Fibroblast of skin of left biceps (primary cell): ENCODE measurements at places on chromosomes 3 and 15.

DNA sequence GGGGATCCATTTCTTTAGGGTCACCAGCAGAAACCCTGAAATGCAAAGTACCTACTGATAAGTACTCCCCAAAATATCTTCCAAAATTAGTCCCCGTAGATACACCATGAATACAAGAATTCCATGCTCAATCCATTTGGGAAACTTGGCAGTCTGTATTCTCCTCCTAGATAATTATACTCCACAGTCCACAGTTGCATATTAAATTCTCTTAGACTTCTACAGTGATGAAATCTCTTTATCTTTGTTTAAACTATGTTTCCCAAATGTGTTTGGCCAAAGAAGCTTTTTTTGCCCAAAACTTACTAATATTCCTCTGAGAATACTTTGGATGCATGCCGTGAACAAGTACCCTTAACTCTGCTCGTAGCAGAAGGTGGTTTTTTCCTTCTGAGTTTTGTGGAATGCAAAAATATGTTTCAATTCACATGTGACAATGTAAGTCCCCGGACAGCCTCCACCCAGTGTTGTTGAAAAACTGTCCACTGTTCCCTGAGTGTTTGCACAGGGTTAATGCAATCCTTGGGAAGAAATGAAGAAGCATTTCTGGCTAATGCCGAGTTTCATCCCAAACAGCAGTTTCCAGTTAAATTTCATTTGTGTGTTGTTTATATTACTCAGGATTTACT, 126.7 kb downstream of the ARNT2 start:
- no peak for DNase-seq

- DNase-seq = no peak
Measured at GRCh38 chr15:63564093-63564492, 33.1 kb upstream of the FBXL22 start.

DNA sequence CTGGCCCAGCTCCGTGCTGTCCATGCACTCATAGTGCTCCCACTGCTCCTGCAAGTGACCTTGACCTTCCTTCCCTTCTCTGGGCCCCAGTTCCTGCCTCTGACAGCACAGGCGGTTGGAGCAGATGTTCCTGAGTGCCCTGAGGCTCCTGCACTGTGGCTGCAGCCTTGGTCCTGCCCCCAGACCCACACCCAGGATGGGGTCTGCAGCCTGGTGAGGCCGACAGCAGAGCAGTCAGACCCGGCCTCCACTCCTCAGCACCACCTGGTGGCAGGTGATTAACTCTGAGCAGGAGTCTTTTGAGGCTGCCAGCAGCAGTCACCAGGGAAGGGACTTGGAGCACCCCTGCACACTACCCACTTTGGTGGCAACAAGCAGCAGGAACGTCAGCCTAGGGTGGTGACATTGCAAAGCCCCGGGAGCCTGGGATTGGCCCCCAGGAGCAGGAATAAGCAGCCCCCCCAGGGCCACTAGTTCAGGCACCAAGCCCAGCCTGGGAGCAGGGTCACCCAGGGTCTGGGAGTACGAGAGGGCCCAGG, 64.6 kb downstream of the CYP11A1 start:
- DNase-seq = no peak

GRCh38 chr3:183927059-183927458, 42.4 kb upstream of the PARL start:
- DNase-seq = no peak

GRCh38 chr15:85691350-85692240, 103.1 kb downstream of the KLHL25 start:
- no peak for DNase-seq

GRCh38 chr3:177800561-177800960, 603.3 kb upstream of the TBL1XR1 start:
- no peak for DNase-seq

GRCh38 chr3:172256101-172256734, 192.0 kb downstream of the GHSR start:
- no peak for DNase-seq

DNA sequence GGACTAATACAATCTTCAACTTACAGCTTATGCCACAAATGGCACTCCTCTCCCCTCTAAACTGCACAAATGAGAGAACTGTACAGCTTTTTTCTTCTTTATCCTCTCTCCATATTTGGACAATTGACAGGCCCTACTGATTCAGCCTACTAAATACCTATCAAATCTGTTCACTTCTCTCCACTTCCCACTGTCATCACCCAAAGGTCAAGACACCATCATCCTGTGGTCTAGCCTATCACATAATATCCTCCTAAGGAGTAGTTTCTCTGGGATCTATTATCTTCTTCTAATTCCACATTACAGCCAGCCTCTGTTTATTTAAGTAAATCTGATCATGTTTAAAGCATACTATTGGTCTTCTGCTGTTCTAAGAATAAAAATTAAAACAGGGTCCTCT, 33.0 kb upstream of the SLC12A8 start:
- peak; percentile 28 for DNase-seq

DNA sequence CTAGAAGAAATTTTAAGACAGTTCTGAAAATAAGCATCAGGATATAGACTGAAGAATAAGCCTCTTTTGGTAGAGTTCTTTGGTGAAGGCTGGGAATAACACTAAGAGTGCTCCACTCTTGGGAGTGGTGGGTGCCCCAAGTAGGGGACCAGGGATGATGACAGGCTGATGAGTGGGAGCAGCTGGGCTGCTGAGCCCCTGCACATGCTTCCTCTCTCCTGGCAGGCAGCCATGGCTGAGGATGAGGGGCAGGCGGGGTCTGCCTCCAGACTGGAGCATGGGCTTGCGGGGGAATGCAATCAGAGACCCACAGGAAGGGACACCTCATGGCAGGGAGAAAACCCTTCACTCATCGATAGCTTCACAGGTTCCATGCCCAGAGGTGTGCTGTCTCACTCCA, 72.6 kb upstream of the RORA start:
- no peak for DNase-seq

DNA sequence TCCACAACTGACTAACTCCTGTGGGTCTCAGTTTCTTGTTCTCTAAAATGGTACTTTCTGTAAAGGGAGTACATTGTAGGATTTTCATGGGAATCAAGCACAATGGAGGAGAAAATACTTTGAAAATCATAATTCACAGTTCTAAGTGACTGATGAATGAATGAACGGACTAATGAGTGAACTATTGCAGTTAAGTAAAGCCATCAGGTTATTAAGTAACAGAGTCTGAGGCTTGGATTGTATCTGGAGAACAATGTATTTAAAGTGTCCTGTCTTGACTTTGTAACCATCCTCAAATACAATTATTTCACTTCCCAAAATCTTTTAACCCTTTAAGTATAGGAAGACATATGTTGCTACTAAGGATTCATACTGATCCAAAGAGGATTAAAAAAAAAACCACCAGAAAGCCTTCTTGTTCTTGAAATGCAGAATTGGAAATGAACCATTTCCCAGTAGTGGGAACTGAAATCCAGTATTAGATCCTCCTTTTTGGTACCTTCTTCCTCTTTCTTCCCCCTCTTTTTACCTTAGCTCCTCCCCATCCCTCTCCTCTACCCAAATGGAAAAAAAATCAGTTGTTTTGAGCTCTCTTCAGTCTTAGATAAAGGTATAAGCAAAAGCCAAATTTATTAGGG, 13.2 kb upstream of the BCL6 start:
- no peak for DNase-seq

GRCh38 chr3:193465992-193466608, 87.5 kb upstream of the ATP13A5 start:
- no peak for DNase-seq

DNA sequence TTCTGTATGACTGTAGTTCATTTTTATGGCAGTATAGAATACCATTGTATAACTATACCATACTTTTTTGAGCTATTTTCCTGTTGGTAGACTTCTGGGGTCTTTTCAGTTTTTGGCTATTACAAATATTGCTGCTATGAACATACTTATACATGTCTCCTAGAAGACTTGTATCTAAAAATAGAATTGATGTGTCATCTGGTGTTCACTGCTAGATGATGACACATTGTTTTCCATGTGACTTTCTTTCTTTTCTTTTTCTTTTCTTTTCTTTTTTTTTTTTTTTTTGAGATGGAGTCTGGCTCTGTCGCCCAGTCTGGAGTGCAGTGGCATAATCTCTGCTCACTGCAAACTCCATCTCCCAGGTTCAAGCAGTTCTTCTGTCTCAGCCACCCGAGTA, 69.8 kb downstream of the SH3GL3 start:
- DNase-seq = no peak

- DNase-seq = peak; percentile 24
Measured at GRCh38 chr3:152719264-152719663, 115.7 kb upstream of the P2RY1 start.

DNA sequence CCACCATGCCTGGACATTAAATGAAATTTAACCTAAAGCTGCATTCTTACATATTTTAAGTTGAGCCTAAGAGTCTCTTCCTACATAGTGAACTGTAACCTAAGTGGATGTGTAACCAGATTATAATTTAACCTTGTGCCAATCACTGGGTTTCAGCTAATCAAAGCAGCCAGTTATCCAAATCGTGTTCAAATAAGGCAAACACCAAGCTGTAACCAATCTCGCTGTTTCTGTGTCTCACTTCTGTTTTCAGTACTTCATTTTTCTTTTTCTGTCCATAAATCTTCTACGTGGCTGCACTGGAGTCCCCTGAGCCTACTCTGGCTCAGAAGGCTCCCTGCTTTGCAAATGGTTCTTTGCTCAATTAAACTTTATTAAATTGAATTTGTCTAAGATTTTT, 186.1 kb upstream of the CNTN6 start:
- no peak for DNase-seq

DNA sequence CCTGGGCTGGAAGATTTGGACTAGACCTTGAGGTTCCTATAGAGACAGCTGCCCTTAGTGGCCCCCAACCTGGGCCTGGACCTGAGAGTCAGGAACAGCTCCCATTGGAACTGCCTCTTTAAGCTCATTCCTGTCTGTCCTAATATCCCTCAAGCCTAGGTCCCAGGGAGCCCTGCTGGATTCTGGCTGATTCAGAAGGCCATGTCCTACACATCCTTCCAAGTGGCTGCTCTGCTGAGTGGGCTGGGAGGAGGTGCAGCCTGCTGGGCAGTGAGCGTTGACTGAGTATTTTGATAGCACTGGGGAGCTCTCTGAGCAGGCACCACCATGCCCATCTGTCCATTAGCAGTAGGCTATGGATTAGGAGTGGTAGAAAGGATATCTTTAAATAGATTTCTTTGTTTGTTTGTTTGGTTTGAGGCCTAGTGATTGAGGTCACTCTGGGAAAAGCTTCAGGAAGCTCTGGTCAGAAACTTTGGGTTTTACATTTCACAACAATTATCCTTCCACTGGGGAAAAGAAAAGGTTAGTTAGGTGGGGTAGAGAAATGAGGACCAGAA, 54.6 kb upstream of the ATOSA start:
- DNase-seq = no peak

DNA sequence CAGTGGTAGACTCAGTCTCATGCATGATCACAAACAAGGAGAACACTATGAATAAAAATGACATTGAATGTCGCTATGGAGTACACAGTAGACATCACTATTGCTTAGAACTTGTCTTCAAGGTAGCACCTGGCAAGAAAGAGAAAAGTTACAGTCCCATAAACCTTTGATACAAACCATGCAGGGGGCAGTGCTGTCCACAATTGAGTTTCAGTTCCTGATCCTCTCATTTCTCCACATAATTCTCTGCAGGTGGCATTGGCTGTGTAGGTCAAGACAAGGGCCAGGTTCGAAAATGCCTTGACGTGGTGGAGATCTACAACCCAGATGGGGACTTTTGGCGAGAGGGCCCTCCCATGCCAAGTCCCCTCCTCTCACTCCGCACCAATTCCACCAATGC, 47.9 kb downstream of the KBTBD12 start:
- no peak for DNase-seq

- DNase-seq = peak; percentile 61
Measured at GRCh38 chr3:56111606-56112304, 356.5 kb downstream of the ERC2 start.

DNA sequence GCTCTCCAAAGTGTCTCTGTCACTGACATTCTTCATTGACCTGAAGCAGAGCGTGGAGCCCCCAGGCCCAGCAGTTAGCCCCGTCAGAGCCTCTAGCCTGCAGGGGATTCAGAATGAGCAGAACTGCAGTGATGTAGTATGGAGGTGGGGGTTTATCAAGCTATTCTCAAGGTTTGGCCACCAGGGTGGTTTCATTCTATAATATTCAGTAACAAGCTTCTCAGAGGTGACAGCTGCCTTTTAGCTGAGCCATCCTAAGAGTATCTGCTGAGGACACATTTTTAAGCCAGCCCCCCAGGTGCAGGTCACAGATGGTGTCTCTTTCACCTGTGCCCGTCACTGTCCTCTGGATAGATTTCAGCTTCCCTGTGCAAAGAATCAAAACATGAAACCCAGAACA, 31.9 kb downstream of the CMTM7 start:
- no peak for DNase-seq

DNA sequence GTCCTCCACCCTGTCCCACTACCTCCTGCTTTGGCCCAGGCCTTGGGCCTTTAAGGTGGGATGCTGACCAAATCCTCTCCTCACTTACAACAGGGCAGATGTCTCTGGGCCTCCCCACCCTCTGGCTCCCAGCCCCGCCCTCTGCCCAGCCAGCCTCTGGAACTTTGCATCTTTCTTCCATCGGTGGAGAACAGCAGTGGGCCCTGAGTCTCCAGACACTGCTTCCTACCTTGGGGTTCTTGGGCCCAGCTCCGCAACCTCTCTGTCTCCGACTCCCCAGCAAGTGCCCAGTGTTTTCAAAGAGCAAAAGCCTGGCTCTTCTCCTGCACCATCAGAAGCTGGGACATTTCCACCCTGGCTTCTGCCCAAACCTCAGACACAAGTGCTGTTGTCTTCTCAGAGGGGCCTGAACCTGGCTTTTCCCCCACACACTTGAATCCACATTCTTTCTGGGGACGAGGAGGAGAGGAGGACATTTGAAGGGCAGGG, 33.1 kb downstream of the MRAS start:
- no peak for DNase-seq

DNA sequence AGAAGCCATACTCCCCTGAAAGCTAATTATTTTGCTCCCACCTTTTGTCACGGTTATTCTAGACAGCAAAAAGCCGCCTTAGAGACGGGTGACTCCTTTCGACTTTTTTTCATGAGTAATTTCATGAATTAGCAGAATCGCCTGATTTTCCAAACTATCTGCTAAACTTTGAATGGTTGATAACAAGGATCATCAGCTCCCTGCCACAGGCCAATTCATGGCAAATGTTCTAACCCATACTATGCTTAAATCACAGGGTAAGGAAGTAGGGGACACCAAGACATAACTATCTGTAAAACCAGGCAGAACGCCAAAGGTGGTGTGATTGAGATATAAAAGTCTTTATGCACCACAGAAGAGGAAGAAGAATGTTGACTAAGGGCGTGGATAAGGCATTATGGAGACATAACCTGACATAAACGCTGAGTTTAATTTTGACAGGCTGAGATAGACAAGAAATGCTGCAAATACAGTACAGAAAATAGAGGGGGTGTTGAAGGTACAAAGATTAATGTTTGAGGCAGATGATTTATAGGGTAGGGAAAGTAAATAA, 891 bp upstream of the DMXL2 start:
- DNase-seq = no peak

GRCh38 chr3:185718736-185719593, 105.9 kb downstream of the IGF2BP2 start:
- no peak for DNase-seq

GRCh38 chr3:129445471-129445870, 5.4 kb downstream of the IFT122 start:
- DNase-seq = no peak
